ENCODE measurements at places on chromosomes 3 and 15. TPM values are rescaled to one million over a fixed set of nuclear protein-coding genes. Genes with fewer than 3 reads are reported as not detected.

GRCh38 chr15:28957606-28958498 lies 72.1 kb downstream of the APBA2 start:
- no peak for DNase-seq

GRCh38 chr3:108123326-108123725 lies 32.5 kb upstream of the CD47 start:
- DNase-seq, result no peak

DNA sequence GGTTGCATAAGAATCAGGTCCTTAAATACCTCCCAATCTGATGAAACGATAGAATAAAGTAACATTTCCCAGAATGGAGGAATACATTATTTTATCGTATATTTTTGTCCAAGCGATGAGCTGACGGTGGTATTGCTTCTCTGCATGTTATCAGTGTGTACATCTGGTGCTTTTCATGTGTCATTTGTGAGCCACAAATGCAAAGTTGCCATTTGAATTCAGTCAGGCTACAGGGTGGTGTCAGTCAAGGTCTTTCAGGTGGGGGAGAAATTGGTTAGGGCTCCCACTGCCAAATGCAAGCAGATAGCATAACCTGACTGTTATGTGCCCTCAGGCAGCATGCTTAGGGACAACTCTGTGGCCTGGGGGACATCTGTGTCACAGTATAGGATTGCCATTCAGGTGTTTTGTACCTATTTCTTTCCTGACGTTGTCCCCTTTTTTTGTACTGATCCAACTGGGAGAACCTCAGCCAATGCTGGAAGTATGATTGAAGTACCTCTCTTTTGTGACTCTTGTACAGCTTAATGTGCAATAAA lies 26.5 kb upstream of the TIMP4 start:
- no peak for DNase-seq

DNA sequence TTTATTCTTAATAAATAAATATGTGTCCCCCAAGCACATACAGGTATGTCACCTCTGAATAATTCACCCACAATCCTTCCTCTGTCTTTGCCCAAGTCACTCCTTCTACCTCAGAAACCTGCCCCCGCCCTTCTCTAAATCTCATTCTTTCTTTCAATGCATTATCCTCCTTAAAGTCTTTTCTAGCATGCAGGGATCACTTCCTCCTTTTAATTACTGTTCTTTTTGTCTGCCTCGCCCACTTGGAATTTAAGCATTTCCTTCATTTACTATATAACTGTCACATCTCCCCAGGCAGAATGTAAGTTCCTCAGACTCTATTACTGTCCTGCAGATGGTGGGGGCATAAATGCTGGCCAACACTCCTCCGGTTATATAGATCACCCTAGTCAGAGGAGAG lies 7.8 kb downstream of the CCDC80 start:
- DNase-seq, result no peak

DNA sequence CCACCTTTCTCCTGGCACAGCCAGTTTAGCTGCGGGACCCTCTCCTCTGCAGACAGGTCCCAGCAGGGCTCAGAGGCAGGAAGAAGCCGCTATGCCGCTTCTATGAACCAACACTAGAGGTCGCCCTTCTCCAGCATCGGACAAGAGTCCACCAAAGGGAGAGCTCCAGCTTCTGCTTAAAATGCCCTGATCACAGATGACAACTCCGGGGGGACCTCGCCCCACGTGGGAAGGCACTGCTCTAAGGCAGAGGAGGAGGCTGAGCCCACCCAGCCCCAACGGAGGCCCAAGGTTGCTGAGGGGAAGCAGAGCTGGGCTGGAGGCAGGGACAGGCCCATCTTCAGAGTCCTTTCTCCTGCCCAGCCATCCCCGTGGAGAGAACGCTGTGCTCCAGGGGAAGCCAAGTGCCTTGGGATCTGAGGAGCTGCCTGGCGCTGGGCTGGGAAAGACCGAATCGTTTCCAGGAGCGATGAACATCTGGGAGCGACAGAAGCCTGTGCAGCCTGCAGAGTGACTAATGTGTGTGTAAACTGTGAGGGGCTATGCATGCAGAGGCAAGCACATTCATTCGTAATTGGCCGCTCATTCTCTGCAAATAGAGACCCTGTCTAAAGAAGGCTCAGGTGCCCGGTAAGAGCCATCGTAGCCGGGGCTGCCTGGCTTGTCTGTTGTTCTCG lies 43.5 kb upstream of the BDH1 start:
- DNase-seq, result no peak

DNA sequence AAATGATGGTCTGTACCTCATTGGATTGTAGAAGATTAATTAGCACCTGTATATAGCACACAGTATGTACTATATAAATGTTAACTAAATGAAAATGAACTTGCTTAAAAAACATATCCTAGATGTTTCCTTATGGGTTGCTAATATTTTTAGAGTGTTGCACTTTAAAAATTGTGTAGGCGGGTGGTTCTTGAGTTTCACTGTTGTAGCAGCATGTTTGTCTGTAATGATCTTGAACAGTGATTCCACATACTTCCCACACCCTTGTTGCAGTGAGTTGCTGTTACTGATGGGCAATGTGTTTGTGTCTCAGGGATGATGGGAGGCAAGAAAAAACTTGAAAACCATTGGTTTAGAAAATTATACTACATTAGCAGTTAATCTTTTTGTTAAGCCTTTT lies 22.0 kb downstream of the USP3 start:
- DNase-seq, result no peak

DNA sequence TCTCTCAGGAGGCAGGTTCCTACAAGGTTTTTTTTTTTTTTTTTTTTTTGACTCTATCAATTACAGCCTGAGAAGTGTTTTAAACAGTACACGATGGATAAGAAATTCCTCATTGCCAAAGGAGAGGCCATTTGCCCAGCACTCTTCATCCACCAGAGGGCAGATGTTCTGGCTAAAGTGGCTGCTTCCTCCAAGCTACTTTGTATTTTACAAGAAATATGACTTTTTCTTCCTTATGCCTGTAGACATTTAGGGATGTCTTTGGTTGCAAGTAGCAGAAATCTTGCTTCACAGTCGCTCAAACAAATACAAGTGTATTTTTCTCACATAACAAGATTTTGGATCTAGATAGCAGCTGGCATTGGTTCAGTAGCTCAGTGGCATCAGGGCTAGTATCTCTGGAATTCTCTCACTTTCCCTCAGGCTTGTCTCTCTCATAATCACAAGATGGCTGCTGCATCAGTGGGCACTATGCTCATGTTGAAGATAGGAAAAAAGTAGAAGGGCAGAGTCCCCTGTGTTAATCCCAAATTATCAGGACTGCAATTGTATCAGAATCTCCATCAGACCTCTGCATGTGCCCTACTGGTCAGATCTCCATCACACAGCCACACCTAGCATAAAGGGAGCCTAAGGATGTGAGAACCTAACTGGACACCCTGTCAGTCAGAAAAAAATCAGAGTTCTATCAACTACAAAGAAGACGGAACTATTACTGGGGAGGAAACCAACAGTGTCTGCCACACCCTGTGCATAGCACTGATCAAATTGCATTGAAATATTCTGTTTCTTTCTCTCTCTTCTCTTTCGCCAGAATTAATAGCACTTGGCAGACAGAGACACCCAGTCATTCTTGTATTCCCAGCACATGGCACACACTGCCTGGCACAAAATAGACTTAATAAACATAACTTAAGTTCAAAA lies 138.9 kb upstream of the COL8A1 start:
- DNase-seq, result no peak

DNA sequence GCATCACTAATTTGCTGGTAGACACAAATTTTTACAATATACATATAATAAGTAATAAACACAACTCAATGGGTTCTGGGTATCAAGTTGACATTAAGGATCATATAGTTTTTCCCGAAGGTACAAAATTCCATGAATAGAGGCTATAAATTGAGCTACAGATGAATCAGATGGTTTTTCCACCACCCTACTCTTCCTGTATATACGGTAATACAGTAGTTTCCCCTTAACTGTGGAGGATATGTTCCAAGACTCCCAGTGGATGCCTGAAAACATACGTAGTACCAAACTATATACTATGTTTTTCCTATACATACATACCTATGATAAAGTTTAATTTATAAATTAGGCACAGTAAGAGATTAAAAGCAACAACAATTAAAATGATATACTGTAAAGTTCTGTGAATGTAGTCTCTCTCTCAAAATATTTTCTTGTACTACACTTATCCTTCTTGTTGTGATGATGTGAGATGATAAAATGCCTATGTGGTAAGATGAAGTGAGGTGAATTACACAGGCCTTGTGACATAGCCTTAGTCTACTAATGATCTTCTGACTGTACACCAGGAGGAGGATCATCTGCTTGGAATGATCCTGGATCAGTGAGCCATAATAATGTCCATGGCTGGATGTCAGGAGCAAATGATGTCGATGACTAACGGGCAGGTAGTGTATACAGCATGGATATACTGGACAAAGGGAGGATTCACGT lies 116.7 kb downstream of the NR1I2 start:
- no peak for DNase-seq

The WDR76 gene
- total RNA-seq, result 1.8 TPM

DNA sequence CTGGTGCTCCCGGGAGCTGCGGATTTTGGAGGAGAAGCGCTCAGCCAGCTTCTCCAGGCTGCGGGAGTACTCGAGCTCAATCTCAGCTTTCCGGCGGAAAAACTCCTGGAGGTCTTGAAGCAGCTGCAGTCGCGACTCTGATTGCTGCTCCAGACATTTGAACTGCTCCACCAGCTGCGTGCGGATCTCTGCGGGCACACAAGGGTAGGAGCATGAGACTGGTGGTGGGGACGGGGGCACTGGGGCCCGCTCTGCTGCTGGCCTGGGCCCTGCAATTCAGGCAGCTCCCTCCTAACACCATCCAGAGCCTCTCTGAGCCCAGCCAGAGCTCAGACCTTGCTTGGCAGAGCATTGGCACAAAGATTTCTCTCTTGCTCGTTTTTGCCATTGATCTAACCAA lies 124.7 kb downstream of the SRGAP3 start:
- no peak for DNase-seq

GRCh38 chr15:80832686-80833085 lies 53.5 kb downstream of the CEMIP start:
- DNase-seq, result no peak

The IQCF2 gene
- not detected for total RNA-seq

The TM6SF1 gene
- 1.4 TPM for total RNA-seq

DNA sequence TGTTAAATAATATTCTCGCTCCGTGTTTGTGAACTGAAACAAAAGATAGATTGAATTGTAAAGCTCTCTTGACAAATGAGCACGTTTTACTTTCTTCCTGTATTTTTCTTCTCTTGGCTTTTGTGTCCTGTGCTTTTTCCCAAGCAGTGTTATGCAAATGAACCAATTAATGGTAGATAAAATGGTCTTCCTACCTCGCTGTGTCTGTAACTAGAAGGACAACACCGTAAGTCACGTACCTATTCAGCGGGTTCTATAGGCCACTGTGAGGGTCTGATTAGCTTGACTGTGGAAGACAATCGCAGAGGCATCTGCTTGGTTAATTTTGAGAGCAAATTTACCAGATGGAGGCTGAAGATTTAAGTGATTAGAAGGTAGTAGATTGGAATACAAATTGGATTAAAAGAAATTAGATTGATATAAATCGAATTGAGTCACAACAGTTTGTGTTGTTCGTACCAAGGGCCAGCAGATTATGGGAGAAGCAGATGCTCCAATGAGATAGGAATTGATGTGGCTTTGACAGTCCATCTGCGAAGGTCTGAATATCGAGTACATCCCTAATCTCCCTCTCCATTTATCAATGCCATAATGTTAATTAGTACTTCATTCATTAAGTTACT lies 40.2 kb downstream of the ROBO2 start:
- DNase-seq, result no peak

- DNase-seq, result no peak
These were observed 899.8 kb downstream of the MCTP2 start for GRCh38 chr15:95131131-95131556.

- no peak for DNase-seq
These were observed 98.4 kb downstream of the NAALADL2 start for GRCh38 chr3:174957551-174958001.

GRCh38 chr3:57827757-57828156 lies 71.6 kb downstream of the SLMAP start:
- no peak for DNase-seq

DNA sequence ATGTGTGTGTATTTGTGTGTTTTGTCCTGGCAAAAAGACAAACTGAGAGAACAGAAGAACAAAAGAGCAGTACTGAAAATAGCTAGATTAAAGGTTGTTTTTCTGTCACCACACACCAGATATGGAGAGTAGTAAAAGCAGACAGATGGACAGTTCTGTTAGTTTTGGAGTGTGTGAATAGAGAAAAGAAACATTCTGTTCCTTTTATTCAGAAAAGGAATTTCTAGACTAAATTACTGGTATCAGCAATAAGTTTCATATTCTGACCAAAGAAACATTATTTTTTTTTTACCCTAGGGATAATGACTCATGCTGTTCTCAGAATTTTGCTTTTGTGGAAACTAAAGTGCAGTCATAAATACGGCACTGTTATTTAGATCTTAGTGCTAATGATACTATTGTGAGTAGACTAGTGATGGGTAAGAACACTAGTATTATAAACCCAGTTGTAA lies 32.9 kb downstream of the PIK3CA start:
- no peak for DNase-seq

- DNase-seq, result no peak
These were observed 57.9 kb downstream of the ITGB5 start for GRCh38 chr3:124829178-124829818.

The LARP6 gene
- 9.4 TPM for total RNA-seq

DNA sequence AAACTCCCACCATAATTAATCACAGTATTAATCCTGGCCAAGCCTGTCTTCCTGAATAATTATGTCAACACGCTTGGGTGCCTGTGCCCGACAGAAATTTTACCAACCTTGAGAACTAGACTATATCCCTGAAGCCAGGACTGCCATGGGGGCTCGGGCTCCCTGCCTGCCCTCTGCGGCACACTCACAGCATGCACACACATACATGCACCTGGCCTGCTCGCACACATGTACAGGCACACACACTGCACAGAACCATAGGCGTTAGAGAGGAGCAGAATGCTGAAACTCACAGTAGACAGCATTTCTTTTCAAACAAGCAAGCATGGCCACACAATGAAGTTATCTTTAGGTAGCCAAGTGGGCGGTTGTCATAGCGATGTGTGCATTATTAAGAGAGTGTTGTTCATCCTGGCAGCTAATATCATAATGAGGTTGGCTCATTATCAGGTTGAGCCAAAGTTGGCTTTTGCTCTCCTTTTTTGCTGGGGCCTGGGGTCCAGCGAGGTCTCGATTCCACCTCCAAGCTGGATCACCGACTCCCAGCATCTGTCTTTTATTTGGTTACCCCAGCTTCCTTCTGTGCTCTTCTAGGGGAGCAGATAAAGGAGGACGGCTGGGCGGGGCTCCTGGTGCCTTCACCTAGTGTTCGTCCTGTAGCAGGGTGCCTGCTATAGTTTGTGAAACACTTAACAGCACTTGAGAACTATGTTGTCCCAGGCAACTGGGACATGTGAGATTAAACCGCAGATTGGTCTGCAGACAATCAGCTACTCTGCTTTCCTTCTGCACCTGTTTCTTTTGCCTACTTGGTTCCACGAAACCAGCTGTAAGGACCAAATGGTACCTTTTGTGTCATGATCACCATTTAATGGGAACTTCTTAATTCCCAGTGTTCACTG lies 91.4 kb downstream of the ZNF621 start:
- DNase-seq, result no peak

DNA sequence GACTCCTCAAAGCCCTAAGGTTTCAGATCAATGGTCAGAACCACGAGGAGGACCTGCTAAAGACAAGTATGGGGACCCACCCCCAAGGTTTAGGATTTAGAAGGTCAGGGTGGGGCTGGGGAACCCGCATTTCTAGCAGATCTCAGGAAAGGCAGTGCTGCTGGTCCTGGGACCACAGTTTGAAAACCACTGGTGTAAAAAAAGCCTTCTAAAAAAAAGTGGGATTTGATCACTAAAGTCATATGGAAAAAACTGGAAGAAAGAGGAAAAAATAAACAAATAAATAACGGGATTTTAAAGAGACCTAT lies 832 bp downstream of the SLC41A3 start:
- no peak for DNase-seq

The LRRC34 gene
- 0.60 TPM for total RNA-seq

The USP3 gene
- total RNA-seq, result 21.9 TPM

The PTH1R gene
- 32.5 TPM for total RNA-seq
